ENCODE measurements at places on chromosomes 3 and 15. TPM values are rescaled to one million over a fixed set of nuclear protein-coding genes. Genes with fewer than 3 reads are reported as not detected.
A peak's percentile ranks its signal among the peaks of the same experiment; 100 is the strongest.

DNA sequence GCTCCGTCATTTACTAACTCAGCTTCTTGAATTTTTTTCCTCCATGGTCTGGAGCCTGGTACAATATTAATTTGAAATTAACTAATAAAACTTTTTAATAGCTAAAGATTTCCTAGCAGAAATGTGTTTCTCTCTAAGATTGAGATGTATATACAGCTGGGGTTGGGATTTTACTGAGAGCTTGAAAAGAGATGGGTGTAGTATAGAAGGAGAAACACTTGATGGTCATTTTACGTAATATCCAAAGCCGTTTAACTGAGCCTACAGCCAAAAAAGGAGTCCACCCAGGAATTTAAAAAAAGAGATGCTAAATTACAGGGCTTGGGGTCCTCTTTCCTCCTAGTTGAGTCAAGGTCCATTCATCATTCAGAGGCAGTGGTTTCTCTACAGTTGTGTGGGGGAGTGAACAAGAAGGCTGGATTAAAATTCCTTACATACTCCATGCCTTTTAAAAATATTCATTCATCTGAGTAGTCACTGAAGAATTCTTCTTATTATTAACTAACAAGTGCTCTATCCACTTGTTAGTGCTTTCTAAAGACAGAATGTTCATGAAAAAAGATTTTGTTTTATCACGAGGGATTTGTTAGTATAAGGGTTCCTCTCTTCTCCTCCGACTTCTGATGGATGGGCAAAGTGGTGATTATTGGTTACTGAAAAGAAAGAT, 255.3 kb upstream of the IL12A start:
- no peaks in the 10 kb centered on the region for H3K27me3 ChIP-seq
- H3K4me1 ChIP-seq = peaks cover 4% of the 10 kb centered on the region
- DNase-seq = no peak
- H3K36me3 ChIP-seq = no peaks in the 10 kb centered on the region

DNA sequence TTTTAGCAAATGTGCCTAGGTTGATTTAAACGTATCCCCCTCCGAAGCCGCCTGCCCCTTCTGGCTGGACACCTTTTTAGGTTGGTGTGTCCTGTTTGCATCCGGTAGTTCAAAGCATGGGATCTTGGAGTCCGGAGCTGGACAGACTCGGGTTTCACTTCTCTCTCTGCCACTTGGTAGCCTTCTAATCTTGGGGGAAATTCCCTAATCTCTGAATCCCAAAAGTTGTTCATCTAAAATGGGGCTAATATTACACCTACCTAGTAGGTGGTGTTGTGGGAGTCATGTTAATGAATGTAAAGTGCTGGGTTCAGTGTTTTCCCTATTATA, 760 bp downstream of the FANCI start:
- H3K4me3 ChIP-seq = no peak overlapping the region
- no peak overlapping the region for H3K27ac ChIP-seq
- DNase-seq = no peak
- H3K36me3 ChIP-seq = no peaks in the 10 kb centered on the region
- no peaks in the 10 kb centered on the region for H3K27me3 ChIP-seq
- no peaks in the 10 kb centered on the region for H3K4me1 ChIP-seq

Gene LIPC
- 0.52 TPM for total RNA-seq

- no peaks in the 10 kb centered on the region for H3K36me3 ChIP-seq
- no peak overlapping the region for H3K4me3 ChIP-seq
- no peak for DNase-seq
- H3K27ac ChIP-seq = no peak overlapping the region
Measured at GRCh38 chr3:9013782-9014563, 50.7 kb upstream of the RAD18 start.

GRCh38 chr3:52280050-52280461, 1.6 kb upstream of the WDR82 start:
- DNase-seq = no peak
- peaks cover 1% of the 10 kb centered on the region for H3K27me3 ChIP-seq
- no peak overlapping the region for H3K4me3 ChIP-seq

Gene EFCAB12
- 0.36 TPM for total RNA-seq

- H3K27ac ChIP-seq = no peak overlapping the region
- no peak overlapping the region for H3K4me3 ChIP-seq
- no peak for DNase-seq
- no peaks in the 10 kb centered on the region for H3K36me3 ChIP-seq
- H3K4me1 ChIP-seq = peaks cover 2% of the 10 kb centered on the region
Measured at GRCh38 chr15:69757186-69757585, 304.6 kb downstream of the RPLP1 start.

GRCh38 chr3:55675478-55675877, 188.4 kb upstream of the WNT5A start:
- H3K4me1 ChIP-seq = no peaks in the 10 kb centered on the region
- DNase-seq = no peak
- H3K4me3 ChIP-seq = no peak overlapping the region
- no peak overlapping the region for H3K27ac ChIP-seq

Gene MYZAP
- 0.84 TPM for total RNA-seq

Gene EPHB3
- 9.0 TPM for total RNA-seq

DNA sequence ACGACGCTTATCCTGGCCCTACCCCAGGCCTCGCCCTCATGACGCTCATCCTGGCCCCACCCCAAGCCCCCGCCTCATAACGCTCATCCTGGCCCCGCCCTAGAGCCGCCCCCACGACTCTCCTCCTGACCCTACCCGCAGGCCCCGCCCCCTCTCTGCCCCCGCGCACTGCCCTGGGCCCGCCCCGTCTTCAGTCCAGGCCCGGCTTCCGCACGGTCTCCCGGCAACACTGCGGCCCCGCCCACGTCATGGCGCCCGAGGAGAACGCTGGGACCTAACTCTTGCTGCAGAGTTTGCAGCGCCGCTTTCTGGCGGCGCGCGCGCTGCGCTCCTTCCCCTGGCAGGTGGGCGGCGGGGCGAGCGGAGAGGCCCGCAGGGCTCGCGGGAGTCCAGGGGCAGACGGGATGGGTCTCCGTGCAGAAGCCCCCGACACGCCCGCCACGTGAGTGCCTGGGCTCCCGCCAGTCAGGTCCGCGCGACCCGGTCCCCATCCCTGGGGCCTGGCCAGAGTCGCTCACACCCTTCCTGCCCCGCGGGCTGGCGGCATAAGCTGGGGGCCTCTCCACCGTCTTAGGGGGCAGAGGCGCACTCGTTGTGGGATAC, 52.5 kb upstream of the ROPN1B start:
- no peaks in the 10 kb centered on the region for H3K4me1 ChIP-seq
- no peaks in the 10 kb centered on the region for H3K27me3 ChIP-seq
- peak; percentile 99 for DNase-seq
- no peak overlapping the region for H3K27ac ChIP-seq

DNA sequence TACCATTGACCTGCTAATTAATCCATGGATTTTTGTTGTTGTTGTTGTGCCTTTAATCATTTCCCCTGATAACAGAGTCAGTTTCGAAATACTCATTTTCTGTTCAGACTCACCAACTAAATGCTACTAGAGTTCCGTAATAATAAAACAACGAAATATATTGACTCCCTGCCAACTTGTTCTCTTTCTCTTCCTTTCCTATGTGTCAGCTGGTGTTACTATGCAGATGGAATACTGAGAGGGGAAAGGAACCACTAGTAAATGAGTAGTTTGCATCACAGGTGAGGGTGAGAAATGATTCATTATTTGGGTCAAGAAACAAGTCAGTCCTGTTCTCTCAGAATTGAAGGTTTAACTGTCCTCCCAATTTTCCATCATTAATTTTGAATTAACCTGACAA, 1027.3 kb downstream of the TUSC7 start:
- H3K4me3 ChIP-seq = no peak overlapping the region
- DNase-seq = no peak
- H3K36me3 ChIP-seq = no peaks in the 10 kb centered on the region
- no peak overlapping the region for H3K27ac ChIP-seq
- no peaks in the 10 kb centered on the region for H3K4me1 ChIP-seq
- H3K27me3 ChIP-seq = no peaks in the 10 kb centered on the region

DNA sequence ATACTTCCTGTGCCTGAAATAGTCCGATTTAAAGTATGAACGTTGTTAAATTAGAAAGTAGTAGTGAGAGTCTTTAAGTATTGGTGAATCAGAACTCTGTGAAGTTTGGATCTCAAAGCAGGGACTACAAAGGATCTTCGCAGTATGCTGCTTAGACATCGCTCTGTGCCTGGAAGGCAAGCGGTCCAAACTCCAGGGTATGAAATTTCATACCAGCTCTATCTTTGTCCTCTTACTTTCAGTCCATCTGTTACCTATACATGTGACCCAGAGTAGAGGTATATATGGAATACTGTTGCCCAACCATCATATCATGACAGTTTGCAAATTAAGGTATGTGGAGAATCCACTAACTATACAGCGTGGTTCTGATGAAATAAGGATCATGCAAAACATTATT, 34.5 kb downstream of the VPS8 start:
- no peaks in the 10 kb centered on the region for H3K4me1 ChIP-seq
- no peak overlapping the region for H3K4me3 ChIP-seq
- no peaks in the 10 kb centered on the region for H3K36me3 ChIP-seq
- H3K27me3 ChIP-seq = no peaks in the 10 kb centered on the region
- H3K27ac ChIP-seq = no peak overlapping the region

DNA sequence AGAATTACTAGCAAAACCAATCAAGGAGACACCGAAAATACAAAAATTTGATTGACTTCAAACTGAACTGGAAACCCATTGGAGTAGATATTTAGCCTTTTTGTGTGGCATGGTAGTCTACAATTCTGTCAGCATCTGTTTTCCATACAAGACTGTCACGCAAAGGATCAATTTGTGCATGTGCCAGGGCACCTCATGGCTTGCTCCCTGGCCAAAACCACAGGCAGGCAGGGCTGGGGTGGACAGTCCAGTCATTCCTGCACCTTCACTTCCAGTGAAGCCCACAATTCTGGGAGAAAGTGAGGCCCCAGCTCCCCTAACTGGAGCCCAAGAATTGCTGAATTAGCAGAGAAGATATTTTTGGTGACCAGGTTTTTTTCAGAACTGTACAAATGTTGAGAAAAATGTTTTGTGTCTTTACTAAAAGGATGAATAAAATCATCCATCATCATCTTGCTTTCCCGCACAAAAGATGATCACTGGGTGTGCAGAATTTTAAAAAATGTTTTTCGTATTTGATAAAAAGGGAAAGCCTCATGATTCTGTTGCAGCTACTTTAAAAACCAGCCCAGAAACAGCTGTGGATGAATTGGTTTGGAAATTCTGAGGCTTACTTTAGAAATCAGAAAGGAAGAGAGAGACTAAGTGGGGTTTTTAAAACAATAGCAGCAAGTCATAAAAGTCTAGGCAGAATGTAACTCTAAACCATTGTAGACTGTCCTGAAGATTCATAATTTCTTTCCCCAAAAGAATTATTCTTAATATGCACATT, 86.4 kb downstream of the PCCB start:
- H3K4me3 ChIP-seq = no peak overlapping the region
- H3K36me3 ChIP-seq = no peaks in the 10 kb centered on the region
- no peak overlapping the region for H3K27ac ChIP-seq
- no peak for DNase-seq

Gene SCAANT1
- total RNA-seq = not detected

Gene MESP2
- not detected for total RNA-seq

DNA sequence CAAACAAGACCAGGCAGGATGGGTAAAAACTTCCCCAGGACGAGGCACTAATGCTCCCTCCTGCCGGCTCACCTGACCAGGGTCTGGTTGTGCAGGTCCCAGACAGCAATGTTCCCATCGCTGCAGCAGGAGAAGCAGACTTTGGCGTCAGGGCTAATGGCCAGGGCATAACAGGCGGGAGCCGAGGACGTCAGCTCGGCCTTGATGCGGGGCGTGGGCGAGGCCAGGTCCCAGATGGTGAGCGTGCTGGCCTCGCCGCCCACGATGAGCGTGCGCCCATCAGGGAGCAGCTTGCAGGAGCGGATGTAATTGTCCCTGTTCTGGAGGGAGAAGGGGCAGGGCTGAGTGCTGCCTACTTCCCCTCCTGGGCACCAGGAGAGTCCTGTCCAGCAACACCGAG, 43.4 kb downstream of the TLE3 start:
- H3K27me3 ChIP-seq = no peaks in the 10 kb centered on the region
- no peak overlapping the region for H3K4me3 ChIP-seq
- peak; percentile 70 for DNase-seq
- no peak overlapping the region for H3K27ac ChIP-seq
- no peaks in the 10 kb centered on the region for H3K36me3 ChIP-seq

GRCh38 chr3:187230011-187230410, 32.7 kb downstream of the RTP1 start:
- no peaks in the 10 kb centered on the region for H3K27me3 ChIP-seq
- no peak for DNase-seq
- no peak overlapping the region for H3K4me3 ChIP-seq
- H3K36me3 ChIP-seq = no peaks in the 10 kb centered on the region
- H3K27ac ChIP-seq = no peak overlapping the region

- H3K36me3 ChIP-seq = no peaks in the 10 kb centered on the region
- H3K27ac ChIP-seq = no peak overlapping the region
- no peak for DNase-seq
- H3K4me3 ChIP-seq = no peak overlapping the region
- no peaks in the 10 kb centered on the region for H3K4me1 ChIP-seq
- no peaks in the 10 kb centered on the region for H3K27me3 ChIP-seq
Measured at GRCh38 chr15:97648728-97649127, 311.8 kb upstream of the ARRDC4 start.

Gene SLC7A14
- total RNA-seq = not detected

DNA sequence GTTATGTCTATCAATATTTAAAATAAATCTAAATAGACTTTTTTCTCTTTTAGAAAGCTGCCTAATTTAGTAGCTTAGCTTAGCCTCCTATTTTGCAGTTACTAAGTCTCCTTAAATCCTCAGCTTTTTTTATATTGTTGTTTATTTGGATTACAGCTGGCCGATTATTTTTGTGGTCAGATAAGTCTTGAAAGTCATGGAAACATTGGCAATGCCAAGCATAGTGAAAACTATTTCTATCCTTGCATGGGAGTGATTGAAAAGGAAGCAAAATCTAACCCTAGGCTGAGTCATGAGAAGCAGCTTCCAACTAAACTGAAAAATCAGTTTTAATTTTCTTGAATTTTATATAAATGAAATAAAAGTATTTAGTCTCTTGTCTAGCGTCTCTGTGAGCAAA, 1063.0 kb upstream of the GBE1 start:
- H3K36me3 ChIP-seq = no peaks in the 10 kb centered on the region
- H3K4me1 ChIP-seq = no peaks in the 10 kb centered on the region
- no peak overlapping the region for H3K4me3 ChIP-seq
- no peaks in the 10 kb centered on the region for H3K27me3 ChIP-seq
- no peak overlapping the region for H3K27ac ChIP-seq
- no peak for DNase-seq

Gene CIP2A
- 4.5 TPM for total RNA-seq

DNA sequence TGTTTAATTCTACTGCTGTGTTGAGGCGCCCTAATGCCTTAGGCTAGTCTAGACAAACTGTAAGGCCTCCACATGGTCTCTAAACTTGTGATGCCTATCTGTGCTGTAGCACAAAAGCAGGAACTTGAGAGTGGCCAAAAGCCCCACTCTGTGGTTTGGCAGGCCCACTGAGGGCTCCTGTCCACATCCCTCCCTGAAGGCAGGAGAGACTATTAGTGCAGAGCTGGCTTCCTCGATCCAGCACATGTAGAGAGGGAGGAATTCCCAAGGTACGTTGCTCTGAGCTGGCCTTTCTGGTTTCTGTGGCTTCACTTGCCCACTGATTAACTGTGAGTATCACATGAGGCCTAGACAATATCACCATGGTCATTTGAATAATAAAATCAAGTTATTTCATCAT, 90.6 kb downstream of the POLR2M start:
- no peak overlapping the region for H3K27ac ChIP-seq
- H3K4me1 ChIP-seq = peaks cover 3% of the 10 kb centered on the region
- no peaks in the 10 kb centered on the region for H3K36me3 ChIP-seq
- no peak for DNase-seq
- no peaks in the 10 kb centered on the region for H3K27me3 ChIP-seq

Gene SNTN
- total RNA-seq = not detected

GRCh38 chr15:67143646-67144045, 78.2 kb downstream of the SMAD3 start:
- H3K27me3 ChIP-seq = no peaks in the 10 kb centered on the region
- no peak overlapping the region for H3K4me3 ChIP-seq
- no peaks in the 10 kb centered on the region for H3K36me3 ChIP-seq
- H3K4me1 ChIP-seq = peaks cover 14% of the 10 kb centered on the region
- no peak overlapping the region for H3K27ac ChIP-seq
- DNase-seq = no peak

Gene SNURF
- total RNA-seq = 21.4 TPM

All from aorta (tissue), 5 donors.